ENCODE measurements at places on chromosomes 6 and 20.

GRCh38 chr6:101851911-101852310 lies 458.4 kb downstream of the GRIK2 start:
- DNase-seq: no peak

DNA sequence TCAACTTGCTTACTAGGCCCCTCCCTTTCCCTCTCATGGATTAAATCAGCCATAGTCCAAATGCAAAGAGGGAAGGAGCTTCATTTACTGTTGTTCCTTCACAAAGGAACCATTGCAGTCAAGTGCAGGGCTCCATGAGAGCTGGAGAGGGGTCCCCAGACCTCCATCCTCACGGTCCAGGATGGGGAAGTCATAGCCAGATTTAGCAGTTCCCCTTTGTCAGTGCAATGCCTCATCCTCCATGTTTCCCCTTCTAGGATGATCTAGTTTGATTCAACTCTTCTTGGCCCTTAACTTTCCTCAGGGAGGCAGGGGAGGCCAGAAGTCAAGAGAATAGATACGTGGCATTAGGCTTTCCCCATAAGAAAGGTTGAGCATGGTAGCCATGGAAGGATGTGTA lies 66.5 kb upstream of the FUCA2 start:
- no peak for DNase-seq

DNA sequence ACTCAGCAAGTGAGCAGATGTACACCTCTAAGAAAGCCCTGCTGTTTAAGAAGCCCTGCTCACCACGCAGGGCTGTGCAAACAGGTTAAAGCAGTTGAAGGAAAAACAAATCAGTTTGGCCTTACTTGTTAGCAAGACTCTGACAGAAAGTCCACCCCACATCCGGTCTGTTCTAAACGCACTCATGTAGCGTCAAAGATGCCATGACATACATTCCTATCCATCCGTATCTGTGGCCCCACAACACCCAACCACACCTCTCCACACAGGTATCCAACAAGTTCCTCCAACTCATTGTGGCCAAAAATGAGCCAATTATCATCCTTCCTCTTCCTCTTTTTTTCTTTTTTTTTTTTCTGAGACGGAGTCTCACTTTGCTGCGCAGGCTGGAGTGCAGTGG lies 22.8 kb upstream of the RAB22A start:
- DNase-seq: no peak

- DNase-seq: no peak
These were observed 37.2 kb downstream of the ZNF341 start for GRCh38 chr20:33769043-33769442.

GRCh38 chr20:51766994-51767866 lies 960 bp downstream of the ATP9A start:
- no peak for DNase-seq

Data from urinary bladder (tissue), 4 donors.